Bronchial epithelial cell (primary cell): ENCODE measurements at places on chromosomes 7 and 10. TPM values are rescaled to one million over a fixed set of nuclear protein-coding genes. Genes with fewer than 3 reads are reported as not detected.

DNA sequence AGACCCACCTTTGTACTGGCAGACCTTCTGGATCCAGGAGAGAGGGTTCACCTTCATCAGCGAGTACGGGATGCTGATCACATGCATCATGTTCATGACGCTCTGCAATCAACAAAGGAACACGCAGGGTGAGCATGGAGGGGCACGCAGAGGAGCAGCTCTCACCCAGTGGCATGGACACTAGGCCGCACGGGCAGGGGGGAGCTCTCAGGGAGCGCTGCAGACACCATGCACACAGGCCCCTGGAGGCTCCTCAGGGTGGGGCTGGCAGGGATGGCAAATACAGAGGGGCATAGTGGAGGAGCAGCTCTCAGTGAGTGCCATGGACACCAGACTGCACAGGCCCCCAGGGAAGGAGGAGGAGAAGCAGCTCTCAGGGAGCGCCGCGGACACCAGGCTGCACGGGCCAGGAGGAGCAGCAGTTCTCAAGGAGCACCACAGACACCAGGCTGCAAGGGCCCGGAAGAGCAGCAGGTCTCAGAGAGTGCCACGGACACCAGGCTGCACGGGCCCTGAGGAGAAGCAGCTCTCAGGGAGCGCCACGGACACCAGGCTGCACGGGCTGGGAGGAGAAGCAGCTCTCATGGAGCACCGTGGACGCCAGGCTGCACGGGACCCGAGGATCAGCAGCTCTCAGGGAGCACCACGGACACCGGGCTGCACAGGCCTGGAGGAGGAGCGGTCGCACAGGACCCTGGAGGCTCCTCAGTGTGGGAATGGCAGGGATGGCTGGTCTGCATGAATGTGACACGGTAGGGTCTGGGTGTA, 249.5 kb downstream of the ZMYND11 start:
- no peak for DNase-seq

Gene VWDE
- 1.1 and 3.6 TPM in 2 replicates for total RNA-seq

Gene CRYGN
- total RNA-seq = not detected in 2 replicates

- no peak for DNase-seq
Measured at GRCh38 chr10:88901206-88901983, 21.4 kb downstream of the STAMBPL1 start.

- peak; percentile 76 for DNase-seq
Measured at GRCh38 chr7:30549931-30550493, 44.7 kb upstream of the GARS1 start.
